ENCODE measurements at places on chromosomes 7 and 10.

GRCh38 chr7:154390961-154391360 is 338.8 kb downstream of the DPP6 start:
- DNase-seq = no peak

DNA sequence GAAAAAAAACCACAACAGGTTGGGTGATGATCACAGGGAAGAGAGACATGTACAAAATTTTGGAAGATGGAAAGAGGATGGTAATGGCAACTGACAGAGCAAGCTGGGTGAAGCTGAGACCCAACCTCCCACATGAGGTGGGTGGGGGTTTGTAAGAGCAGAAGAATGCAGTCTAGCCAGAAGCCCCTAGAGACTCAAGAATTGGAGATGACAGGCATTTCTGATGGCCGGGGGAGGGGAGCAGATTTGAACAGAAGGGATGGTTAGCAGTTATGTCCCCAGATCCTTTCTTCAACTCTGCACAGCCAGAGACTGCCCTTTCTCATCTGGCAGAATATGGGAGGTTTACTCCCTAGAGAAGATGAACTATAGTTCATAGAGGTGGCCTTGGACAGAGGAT is 208.0 kb downstream of the GALNT17 start:
- DNase-seq = no peak

DNA sequence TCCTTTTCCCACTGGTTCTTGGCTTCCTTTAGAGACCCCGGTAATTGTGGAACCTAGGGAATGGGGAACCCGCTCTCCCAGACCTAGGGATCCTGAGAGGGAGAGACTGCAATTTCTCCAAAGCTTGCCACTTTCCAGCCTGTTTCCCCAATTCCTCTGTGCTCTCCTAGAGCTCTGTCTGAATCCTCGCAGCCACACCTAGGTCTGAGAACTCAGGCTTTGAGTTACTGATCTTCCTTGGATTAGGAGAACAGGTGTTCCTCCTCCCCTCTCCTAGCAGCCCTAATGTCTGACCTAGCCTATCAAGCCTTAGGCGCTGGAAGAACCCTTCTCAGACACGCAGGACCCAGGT is 20.0 kb downstream of the WNT8B start:
- DNase-seq = no peak

- DNase-seq = no peak
These were observed 79.8 kb downstream of the CLEC2L start for GRCh38 chr7:139603282-139603681.

- no peak for DNase-seq
These were observed 3.1 kb downstream of the HPS6 start for GRCh38 chr10:102068216-102068615.

GRCh38 chr7:8189625-8190024 is 72.3 kb downstream of the ICA1 start:
- DNase-seq = no peak

DNA sequence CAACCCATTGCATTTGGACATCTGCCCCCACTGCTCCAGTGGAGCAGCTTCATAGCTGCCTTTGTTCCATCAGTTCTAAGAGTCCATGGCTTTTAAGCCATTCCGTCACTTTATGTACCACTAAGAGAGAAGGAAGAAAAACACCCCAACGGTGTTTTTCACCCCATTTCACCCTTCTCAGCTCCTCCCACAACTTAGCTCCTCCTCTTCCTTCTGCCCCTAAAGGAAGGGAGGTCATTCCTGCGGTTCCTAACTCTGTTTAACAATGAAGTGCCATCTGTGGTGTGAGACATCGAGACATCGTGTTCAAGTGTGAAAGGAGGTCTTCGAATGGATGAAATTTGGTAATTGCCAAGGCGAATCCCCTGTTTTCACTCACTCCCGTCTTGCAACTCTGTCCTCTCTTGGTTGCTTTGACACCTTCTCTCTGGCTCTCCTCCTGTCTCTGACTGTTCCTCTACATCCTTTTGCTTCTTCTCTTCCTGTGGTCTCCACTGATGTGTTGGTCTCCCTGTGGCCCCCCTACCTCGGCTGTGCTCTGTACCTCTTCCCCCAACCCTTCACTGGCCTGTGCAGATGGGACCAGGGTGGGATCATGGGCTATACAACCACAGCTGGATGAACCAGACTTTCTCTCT is 23.0 kb downstream of the SMKR1 start:
- no peak for DNase-seq
